Chondrocyte (in vitro differentiated cells): ENCODE measurements at places on chromosomes 5 and 9. TPM values are rescaled to one million over a fixed set of nuclear protein-coding genes. Genes with fewer than 3 reads are reported as not detected.

The WDR38 gene
- total RNA-seq = not detected in 3 replicates

The TRIM14 gene
- total RNA-seq = 0.58 to 1.1 TPM (median 1.1 TPM) in 3 replicates

DNA sequence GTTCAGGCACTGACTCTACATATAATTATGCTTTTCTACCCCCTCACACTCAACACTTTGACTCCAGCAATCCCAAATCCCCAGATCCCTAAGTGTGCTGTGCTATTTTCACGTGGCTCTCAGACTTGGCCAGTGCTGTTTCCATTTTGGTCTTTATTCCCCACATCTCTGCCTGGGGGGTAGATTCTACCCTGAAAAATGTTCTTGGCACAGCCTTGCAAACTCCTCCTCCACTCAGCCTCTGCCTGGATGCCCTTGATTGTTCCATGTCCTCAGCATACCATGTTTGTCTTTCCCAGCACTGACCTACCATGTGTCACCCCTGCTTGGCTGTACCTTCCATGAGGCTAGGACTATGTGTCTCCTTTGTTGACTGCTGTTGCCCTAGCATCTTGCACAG is 43.0 kb downstream of the FXN start:
- peak overlapping the region; percentile 83 for H3K27ac ChIP-seq
- H3K36me3 ChIP-seq = no peaks in the 10 kb centered on the region
- DNase-seq = no peak
- no peak overlapping the region for H3K4me3 ChIP-seq
- H3K4me1 ChIP-seq = peaks cover 51% of the 10 kb centered on the region
- no peaks in the 10 kb centered on the region for H3K27me3 ChIP-seq

- H3K27ac ChIP-seq = no peak overlapping the region
- H3K27me3 ChIP-seq = peaks cover 2% of the 10 kb centered on the region
- DNase-seq = no peak
- H3K4me3 ChIP-seq = no peak overlapping the region
- no peaks in the 10 kb centered on the region for H3K4me1 ChIP-seq
These were observed 1236.6 kb downstream of the MAT2B start for GRCh38 chr5:164742025-164742424.

DNA sequence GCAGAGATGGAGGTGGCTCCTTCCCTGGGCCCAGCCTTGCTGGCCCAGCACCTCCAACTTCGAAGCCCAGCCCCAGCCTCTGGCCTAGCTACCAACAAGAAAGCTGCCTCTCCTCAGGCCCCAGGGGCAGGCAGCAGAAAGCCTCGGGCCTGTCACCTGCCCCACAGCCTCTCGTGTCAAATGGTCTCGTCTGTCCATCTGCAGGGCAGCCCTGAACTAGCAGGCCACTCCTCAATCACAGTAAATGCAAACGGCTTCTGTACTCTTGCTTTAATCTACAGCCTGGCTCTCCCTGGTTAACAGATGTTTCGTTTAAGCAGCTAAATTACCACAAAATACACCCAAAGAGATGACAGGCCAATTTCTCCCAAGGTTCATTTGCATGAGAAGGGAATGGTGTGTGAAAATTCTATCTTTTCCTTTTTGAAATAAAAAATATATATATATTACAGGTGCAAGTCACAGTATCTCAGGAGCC is 21.5 kb downstream of the VAV2 start:
- H3K27ac ChIP-seq = no peak overlapping the region
- peaks cover 18% of the 10 kb centered on the region for H3K4me1 ChIP-seq

DNA sequence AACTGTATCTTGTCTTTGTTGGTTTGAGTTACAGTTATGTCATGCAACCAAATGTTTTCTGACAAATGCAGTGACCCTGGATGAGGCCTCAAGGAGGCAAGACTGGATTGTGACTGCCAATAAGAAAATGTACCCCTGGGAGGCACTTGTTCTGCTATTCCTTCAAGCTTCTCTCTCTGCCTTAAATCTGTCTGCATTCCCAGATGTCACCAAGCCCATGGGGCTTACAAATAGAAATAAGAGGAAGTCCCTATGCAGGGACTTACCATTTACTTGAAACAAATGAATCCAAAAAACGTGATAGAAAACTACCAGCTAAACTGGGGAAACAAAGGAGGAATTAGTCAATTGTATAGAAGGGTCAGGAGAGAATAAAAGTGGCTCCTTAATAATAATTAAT is 8.2 kb upstream of the PARP8 start:
- no peaks in the 10 kb centered on the region for H3K36me3 ChIP-seq
- no peak for DNase-seq
- H3K4me3 ChIP-seq = no peak overlapping the region
- peaks cover 18% of the 10 kb centered on the region for H3K4me1 ChIP-seq
- peaks cover 1% of the 10 kb centered on the region for H3K27me3 ChIP-seq
- H3K27ac ChIP-seq = no peak overlapping the region

DNA sequence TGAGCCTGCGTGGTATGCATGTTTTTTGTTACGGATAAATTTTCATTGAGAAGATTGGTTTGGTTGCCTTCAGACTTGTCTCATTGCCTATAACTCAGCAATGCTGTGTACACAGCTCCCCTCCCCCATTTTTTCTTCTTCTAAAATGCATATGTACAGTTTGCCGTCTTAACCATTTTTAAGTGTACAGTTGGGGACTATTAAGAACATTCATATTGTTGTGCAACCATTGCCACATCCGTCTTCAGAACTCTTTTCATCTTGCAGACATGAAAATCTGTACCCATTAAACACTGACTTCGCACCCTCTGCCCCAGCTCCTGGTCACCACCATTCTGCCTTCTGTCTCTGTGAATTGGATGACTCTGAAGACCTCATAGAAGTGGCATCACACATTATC is 6.2 kb downstream of the EXOC3 start:
- DNase-seq = no peak
- no peak overlapping the region for H3K4me3 ChIP-seq
- H3K4me1 ChIP-seq = peaks cover 15% of the 10 kb centered on the region
- no peaks in the 10 kb centered on the region for H3K27me3 ChIP-seq
- H3K27ac ChIP-seq = no peak overlapping the region
- H3K36me3 ChIP-seq = peaks cover 61% of the 10 kb centered on the region

DNA sequence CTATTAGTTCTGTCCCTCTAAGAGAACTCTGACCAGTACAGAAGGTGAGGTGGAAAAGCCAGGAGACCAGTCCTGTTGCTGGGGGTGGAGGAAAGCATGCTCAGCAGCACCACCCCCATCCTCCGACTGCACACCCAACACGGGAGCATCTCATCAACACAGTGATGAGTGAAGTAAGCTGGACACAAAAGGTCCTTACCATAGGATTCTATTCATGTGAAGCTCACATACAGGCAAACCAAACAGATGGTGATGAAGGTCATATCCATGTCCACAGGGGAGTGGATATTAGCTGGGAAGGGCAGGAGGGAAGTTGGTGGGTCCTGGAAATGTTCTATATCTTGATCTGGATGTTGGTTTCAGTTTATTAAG is 14.8 kb upstream of the MARCHF6 start:
- no peak overlapping the region for H3K4me3 ChIP-seq
- H3K4me1 ChIP-seq = peaks cover 4% of the 10 kb centered on the region
- H3K36me3 ChIP-seq = no peaks in the 10 kb centered on the region
- no peaks in the 10 kb centered on the region for H3K27me3 ChIP-seq

GRCh38 chr5:139696167-139696893 is 48.2 kb downstream of the CXXC5 start:
- peaks cover 89% of the 10 kb centered on the region for H3K4me1 ChIP-seq
- H3K4me3 ChIP-seq = peak overlapping the region; percentile 59
- H3K27me3 ChIP-seq = no peaks in the 10 kb centered on the region
- DNase-seq = no peak
- peak overlapping the region; percentile 99 for H3K27ac ChIP-seq

DNA sequence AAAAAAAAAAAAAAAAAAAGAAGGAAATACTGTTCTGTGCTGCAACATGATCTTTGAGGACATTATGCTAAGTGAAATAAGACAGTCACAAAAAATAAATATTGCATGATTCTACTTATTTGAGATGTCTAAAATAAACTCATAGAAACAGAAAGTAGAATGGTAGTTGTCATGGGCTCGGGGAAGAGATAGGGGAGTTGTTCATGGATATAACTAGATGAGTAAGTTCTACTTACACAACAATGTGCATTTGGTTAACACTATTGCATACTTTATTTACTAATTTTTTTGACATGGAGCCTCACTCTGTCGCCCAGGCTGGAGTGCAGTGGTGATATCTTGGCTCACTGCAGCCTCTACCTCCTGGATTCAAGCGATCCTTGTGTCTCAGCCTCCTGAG is 15.2 kb downstream of the MAML1 start:
- H3K4me1 ChIP-seq = peaks cover 10% of the 10 kb centered on the region
- H3K27me3 ChIP-seq = no peaks in the 10 kb centered on the region
- no peak overlapping the region for H3K27ac ChIP-seq
- DNase-seq = no peak

DNA sequence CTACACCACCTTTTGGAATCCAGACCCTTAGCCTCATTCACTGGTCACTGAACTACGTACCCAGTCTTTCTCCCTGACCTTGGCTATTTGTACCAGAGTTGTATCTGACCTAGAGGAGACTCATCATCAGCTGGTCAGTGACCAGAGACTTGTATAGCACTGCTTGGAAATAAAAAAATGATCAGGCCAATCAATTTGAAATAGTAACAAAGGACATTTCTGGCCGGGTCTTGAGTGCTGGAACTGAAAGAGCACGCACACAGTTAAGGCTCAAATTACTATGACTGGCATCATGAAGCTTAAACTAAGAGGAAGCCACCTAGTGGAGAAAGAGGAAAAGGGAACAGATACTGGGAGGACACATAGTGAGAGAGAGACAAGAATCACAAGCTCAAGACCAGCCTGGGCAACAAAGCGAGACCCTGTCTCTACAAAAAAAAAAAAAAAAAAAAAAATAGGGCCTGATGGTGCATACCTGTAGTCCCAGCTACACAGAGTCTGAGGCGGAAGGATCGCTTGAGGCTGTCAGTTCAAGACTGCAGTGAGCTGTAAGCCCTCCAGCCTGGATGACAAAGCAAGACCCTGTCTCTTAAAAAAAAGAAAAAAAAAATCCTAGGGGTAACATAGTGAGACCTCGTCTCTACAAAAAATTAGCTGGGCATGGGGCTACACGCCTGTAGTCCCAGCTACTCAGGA is 12.8 kb upstream of the SRP19 start:
- no peak for DNase-seq
- H3K4me3 ChIP-seq = no peak overlapping the region
- no peaks in the 10 kb centered on the region for H3K27me3 ChIP-seq
- H3K36me3 ChIP-seq = peaks cover 5% of the 10 kb centered on the region

- peak; percentile 89 for DNase-seq
- H3K27ac ChIP-seq = no peak within 1 kb of the TSS
- peaks cover 13% of the 10 kb centered on the region for H3K27me3 ChIP-seq
These were observed at the start of gene FBP1 for GRCh38 chr9:94639061-94639998. FBP1 (minus strand) TSS chr9:94639518; CDS start chr9:94639310, 208 bp downstream.
